ENCODE measurements at places on chromosomes 13 and 19. TPM values are rescaled to one million over a fixed set of nuclear protein-coding genes. Genes with fewer than 3 reads are reported as not detected.

- DNase-seq, result no peak
Measured at GRCh38 chr13:114001331-114002008, 27.6 kb upstream of the C13orf46 start.

DNA sequence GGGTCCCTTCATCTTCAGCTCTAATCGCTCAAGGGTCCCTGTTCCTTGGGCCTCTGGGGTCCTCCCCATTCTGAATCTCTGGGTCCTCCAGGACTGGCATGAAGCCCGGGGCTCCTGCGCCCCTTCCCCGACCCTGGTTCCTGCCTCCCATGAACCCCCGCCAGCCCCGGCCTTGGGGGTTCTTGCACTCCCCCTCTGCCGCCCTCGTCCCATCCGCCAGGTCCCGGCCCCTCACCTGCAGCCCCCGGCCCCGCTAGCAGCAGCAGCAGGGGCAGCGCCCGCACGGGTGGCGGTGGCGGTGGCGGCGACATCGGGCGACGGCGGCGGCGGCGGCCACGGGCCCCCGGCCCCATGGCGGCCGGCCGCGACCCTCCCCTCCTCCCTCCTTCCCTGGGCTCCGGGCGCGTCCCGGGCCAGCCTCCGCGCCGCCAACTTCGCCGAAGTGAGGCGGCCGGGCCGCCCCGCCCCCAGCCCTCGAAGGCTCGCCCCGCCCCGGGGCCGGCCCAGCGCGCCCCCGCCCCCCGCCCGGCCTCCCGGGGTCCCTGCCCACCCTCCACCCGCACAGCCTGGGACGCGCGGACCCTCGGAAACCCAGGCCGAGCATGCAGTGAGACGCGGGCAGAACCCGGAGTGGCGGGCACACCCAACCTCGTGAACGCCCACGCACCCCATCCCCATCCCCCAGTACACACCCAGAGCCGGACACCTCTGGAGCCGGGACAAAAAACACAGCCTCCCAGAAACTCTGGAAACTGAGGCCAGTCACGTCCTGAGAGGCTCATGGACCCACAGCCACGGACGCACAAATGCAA is at the start of gene NOTCH3:
NOTCH3 (minus strand) TSS at position 443 of the 812 bp plus-strand sequence; CDS start at position 353, 90 bp downstream.
- DNase-seq, result no peak

DNA sequence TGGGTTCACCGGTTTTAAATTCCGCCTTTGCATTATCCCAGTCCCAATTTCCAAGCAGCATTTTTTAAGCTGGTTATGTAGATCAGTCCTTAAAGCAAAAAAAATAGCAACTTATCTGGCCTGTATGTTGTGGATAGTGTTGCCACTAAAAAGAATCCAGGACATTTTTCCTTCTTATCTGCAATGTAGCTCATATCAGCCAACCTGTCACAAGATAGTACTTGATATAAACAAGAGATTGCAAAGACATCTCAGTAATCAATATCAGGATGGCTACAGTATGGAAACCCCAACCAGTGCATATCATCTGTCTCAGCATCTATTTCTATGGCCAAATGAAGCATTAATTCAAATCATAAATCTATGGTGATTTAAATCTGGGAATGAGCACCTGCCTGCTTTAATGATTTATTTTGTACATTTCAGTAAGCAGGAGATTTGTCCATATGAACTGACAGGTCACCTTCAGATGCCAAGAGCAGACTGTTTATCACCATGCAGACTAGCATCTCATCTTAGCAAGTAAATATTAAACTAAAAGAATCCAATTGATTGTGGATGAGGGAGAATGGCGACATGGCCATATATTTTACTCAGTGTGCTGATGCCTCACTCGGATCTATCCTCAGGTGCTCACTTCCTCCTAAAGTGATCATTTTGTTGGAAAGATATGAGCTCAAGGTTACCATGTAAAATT is 240.4 kb downstream of the DACH1 start:
- no peak for DNase-seq

DNA sequence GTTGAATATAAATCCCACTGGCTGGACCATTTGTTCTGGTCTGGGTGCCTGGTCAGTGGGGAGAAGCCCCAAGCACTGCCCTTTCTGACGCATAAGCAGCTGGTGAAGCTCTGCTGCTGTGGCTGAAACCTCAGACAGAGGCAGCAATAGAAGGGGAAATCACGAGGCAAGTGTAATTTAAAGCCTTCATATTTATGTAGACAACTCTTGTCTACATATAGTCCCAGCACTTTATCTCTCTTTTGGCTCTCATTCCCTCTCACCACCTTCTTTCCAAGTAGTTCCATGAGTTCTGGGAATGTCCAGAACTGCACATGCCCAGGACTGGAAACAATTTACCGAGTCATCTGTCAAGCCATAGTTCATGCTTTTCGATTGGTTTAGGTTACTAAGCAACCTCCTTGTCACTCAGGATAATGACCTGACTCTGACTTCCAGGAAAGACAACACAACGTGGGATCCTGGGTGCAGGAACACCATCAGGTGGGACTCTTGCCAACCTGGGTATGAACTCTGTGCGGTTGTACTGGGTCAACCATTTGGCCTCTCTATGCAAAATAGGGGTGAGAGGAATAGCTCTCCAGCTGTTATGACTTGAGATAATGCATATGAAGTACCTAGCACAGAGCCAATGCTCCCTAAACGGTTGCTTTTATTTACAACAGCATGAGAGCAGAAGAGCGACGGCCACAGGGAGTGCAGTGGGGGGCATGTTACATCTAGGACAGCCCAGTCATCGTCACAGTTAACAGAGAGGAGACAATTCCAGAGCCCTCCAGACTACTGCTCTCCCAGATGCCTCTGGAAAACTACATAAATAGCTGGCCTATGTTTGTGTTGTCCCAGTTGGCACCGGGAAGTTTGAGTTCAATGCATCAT is 321.9 kb downstream of the FOXO1 start:
- no peak for DNase-seq

- DNase-seq, result no peak
Measured at GRCh38 chr13:79936368-79937136, 404.4 kb downstream of the SPRY2 start.

DNA sequence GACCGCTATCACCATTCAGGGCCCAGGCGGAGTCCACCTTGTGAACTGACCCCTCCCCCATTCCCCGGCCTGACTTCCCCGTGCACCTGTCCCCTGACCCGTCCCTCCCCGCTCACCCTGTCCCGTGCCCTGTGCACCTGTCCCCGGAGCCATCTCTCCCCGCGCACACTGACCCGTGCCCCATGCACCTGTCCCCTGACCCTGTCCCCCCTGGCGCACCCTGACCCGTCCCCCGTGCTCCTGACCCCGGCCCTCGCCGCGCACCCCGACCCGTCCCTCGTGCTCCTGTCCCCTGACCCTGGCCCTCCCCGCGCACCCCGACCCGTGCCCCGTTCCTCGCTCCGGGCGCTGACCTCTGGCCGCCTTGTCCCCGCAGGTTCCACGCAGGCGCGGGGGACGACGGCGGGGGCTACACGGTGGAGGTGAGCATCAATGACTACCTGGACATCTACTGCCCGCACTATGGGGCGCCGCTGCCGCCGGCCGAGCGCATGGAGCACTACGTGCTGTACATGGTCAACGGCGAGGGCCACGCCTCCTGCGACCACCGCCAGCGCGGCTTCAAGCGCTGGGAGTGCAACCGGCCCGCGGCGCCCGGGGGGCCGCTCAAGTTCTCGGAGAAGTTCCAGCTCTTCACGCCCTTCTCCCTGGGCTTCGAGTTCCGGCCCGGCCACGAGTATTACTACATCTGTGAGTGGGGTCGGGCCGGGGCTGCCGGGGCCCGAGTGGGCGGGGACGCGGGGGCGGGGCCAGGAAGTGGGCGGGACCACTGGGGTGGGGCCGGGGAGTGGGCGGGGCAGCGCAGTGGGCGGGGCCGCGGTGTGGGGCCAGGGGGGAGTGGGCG is 9.7 kb downstream of the EFNA2 start:
- DNase-seq, result no peak

- no peak for DNase-seq
Measured at GRCh38 chr13:92315265-92315664, 911.3 kb upstream of the GPC6 start.

DNA sequence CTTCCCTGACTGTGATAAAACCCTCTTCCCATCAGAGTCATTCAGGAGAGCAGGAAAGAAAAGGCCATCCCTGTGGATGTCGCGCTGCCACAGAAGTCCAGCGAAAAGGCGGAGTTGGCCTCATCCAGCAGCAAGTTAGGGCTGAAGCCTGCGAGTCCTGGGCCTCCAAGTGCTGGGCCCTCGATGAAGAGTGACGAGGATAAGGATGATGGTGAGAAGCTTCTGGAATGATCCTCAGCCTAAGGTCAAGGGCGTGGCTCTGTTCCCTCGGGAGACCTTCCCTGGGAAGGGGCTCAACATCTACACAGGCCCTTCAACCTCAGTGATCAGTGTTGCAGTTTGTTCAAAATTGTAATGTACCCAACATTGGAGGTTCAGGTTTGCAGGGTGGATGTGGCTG is 22.3 kb downstream of the TEX29 start:
- DNase-seq, result no peak

- no peak for DNase-seq
Measured at GRCh38 chr13:40651866-40652587, 14.4 kb downstream of the FOXO1 start.

- no peak for DNase-seq
Measured at GRCh38 chr19:13961826-13962698, 9.8 kb downstream of the DCAF15 start.

DNA sequence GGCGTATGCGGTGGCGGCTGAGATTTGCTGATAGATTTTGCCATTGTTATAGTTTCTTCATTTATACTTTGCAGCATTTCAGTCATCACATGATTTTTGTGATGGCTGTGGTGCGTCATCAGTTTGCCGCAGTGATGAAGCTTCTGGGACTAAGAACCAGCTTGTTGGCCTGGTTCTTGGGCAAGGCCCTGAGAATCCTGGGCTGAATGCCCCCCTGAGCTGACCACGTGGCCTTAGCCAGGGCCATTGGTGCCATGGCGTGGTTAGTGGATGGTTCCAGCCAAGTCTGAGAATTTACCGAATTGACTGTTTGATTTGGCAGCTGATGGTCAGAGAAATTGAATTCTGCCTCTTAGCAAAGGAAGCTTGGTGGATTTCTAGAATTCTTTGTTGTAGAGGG is 17.8 kb downstream of the GATAD2A start:
- no peak for DNase-seq

DNA sequence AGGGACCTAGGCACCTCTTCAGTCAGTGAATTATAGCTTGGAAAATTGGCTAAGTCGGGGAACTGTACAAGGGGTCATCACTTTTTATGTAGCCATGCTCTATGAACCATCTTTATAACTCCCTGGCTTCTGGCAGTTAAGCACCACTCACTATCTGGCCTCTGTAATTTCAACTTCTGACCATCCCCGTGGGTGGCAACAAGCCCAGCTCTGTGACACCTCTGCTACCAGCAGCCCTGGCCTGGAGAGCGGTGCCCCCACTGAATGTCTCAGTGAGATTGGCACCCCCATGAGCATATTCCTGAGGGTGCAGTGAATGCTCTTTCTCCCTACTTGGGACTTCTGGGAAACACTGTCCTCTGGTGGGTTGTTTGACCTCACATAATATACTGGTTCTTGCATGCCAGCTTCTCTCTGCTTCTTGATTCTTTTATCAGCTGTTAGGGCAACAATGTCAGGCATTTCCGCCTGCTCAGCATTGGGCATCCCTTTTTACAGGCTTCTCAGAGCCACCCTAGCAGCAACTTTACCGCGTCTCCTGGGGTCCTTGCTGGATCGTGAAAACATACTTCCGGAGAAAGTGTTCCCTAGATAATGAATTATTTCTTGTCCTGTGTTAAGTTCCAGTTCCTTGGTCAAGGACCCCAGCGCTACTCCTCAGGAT is 10.4 kb downstream of the KL start:
- no peak for DNase-seq

DNA sequence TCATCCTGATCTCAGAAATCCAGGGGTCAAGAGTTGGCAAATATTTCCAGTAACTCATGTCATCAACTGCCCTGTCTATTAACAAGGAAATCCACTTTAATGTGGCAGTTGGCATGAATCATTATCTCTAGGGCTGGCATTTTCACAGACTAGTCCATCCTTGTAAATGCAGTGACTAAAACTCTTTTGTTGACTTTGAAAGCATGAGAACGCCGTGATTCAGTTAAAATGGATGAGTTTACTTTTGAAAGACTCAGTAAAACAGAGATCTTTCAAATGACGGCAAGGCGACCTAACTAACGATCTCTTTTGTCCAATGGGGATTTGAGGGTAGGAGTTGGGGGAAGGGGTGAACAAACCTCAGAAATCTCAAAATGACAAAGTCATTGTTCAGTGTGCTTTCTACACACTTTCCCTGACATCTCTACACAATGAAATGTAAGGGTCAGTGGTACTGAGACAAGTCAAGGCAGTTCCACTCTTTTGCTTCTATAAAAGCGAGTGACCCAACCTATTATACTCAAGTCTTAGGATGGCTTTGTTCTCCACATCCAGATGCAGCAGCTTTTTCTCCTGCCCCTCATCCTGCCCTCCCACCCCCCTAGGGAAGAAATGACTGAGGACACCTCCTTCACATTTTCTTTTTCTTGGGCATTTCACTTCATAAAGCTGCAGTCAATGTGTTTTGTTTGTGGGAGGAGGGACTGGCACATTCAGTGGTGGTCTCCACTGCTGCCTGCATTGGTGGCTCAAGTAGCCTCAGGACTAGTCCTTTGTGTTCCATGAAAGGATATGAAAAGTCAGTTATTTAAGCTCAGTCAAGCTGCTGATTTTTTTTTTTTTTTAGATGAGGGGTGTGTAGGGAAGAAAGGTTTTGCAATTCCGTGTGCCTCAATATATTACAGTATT is 200.5 kb downstream of the ABCC4 start:
- DNase-seq, result no peak

DNA sequence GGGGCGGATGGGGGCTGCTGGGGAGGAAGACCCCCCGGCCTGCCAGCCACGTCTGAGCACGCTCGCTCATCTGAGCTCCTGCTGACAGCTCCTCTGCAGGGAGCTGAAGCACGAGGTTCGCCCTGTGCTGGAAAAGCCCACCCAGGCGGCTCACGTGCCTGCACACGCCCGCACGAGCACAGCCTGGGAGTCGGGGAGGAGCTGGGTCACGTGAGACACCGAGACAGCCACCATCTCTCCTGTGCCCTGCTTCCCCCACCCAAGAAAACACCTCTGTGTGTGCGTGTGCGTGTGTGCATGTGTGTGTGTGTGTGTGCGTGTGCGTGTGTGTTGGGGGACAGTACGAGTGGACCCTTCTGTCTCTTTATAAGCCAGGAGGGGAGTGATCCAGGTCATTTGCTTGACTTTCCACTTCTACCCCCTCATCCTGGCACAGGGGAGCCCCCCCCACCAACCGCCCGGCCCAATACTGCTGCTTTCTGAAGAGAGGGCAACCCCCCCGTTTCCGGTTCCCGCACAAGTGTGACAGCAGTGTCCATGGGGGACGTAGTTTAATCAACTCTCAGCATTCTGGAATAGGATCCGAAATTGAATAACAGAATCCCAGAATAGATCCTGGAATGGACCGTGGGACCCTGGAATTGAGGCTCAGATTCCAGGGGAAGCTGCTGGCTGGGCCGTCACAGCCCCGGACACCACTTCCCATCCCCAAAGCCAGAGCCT is 42.5 kb downstream of the CELF5 start:
- no peak for DNase-seq

HRC gene
- total RNA-seq, result not detected

SH2D3A gene
- 24.6 TPM for total RNA-seq

RGL3 gene
- total RNA-seq, result 0.29 TPM

EEF2 gene
- total RNA-seq, result 3,493 TPM

ZNF135 gene
- 0.37 TPM for total RNA-seq

HIPK4 gene
- total RNA-seq, result not detected

SMAD9 gene
- not detected for total RNA-seq

RCBTB1 gene
- total RNA-seq, result 11.9 TPM
